H9 (cell line): ENCODE measurements at places on chromosomes 12 and 14.

DNA sequence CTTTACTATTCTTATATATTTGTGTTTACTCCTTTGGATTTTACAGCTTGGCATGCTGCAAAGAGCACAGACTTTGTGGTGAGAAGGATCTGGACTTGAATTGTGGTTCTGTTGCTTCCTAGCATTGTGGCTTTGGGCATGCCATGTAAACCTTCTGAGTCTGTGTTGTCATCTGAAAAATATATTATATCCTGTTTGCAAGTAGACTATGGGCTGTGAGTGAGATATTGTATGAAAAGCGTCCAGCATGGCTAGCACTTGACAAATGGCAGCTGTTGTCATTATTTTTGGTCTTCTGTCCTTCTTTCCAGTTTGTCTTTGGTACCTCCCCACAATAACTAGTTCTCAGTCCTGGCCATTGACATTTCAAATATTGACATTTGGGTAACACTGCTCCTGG is 61.8 kb upstream of the DACT1 start:
- no peaks in the 10 kb centered on the region for H3K36me3 ChIP-seq
- peaks cover 2% of the 10 kb centered on the region; the same call in 1 of the 2 replicates for H3K4me1 ChIP-seq
- no peaks in the 10 kb centered on the region for H3K27me3 ChIP-seq
- no peak overlapping the region for H3K4me3 ChIP-seq

DNA sequence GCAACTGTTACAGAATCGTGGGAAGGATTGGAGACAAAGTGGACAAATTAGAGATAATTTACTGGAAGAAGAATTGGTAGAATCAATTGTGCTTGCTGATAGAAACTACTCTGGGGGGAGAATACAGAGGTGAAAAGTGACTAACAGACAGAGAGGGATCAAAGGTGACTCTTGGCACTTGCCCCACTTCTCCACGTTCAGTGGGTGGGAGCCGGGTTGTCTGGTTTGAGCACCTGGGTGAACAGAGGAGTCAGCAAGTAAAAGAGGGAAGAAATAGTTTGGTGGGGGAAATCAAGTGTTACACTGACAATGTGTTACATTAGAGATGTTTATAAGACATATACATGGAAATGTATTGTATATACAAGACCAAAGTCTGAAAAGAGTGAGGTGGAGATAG is 69.1 kb downstream of the PPP2R5E start:
- no peaks in the 10 kb centered on the region for H3K27me3 ChIP-seq
- no peak for DNase-seq
- no peaks in the 10 kb centered on the region; the same call in 1 of the 2 replicates for H3K36me3 ChIP-seq
- H3K27ac ChIP-seq = no peak overlapping the region
- H3K4me1 ChIP-seq = peaks cover 6% of the 10 kb centered on the region
- no peak overlapping the region for H3K4me3 ChIP-seq

DNA sequence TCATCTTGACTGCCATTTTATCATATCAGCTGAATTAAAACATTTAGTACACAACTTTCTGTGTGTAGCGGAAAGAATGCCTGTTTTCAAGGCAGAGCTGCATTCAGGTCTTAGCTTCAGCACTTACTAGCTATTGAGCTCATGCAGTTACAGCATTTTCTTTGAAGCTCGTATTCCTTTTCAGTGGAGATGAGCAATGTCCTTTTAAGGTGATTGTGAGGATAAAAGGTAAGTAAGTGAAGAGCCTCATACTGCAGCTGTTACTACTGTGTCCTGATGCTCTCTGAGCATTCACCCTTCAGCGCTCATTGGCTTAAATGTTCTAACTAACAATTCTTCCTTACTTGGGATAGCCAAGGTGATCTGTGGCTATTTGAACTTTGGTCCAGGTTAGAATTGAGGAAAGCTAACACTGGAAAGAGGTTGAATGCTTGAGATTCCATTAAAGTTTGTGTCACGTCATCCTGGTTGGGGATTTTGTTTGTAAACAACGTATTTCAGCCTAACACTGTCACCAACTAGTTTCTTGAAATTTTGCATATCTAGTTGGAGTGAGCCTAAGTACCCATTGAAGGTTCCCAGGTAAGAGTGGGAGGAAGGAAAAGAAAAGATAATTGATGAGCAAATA is 71.4 kb downstream of the PAPOLA start:
- peaks cover 2% of the 10 kb centered on the region; the same call in 2 of the 3 replicates for H3K36me3 ChIP-seq
- DNase-seq = no peak
- H3K27me3 ChIP-seq = no peaks in the 10 kb centered on the region
- H3K4me1 ChIP-seq = peaks cover 6% of the 10 kb centered on the region; the same call in 1 of the 2 replicates
- H3K27ac ChIP-seq = peak overlapping the region; percentile 10

DNA sequence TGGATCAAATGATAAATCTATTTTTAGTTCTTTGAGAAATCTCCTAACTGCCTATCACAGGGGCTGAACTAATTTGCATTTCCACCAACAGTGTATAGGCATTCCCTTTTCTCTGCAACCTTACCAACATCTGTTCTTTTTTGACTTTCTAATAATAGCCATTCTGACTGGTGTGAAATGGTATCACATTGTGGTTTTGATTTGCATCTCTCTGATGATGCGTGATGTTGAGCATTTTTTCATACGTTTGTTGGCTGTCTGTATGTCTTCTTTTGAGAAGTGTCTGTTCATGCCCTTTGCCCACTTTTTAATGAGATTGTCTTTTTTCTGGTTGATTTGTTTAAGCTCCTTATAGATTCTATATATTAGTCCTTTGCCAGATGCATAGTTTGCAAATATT is 67.1 kb downstream of the IFNG-AS1 start:
- no peak overlapping the region for H3K4me3 ChIP-seq
- H3K27ac ChIP-seq = no peak overlapping the region
- DNase-seq = no peak
- H3K4me1 ChIP-seq = no peaks in the 10 kb centered on the region
- peaks cover 8% of the 10 kb centered on the region; the same call in 2 of the 3 replicates for H3K36me3 ChIP-seq

DNA sequence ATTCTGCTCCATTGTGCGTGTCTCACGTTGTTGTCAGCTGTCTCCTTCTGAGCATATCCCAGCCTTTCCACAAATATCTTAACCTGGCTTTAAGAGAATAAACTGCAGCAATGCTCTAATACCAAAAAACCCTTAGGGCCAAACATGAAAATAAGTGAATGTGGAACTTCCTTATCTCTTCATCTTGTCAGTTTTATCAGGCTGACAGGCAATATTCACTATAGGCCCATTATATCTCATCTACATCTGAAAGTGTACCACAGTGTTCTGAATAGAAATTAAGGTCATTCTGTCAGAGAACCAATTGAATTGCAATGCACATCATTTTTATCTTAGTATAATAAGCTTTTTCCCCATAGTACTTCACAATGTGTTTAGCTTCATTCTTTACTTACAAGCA is 933.1 kb upstream of the FBXO33 start:
- H3K4me3 ChIP-seq = no peak overlapping the region
- no peak for DNase-seq
- no peaks in the 10 kb centered on the region for H3K4me1 ChIP-seq
- H3K27me3 ChIP-seq = no peaks in the 10 kb centered on the region
- peaks cover 3% of the 10 kb centered on the region for H3K36me3 ChIP-seq
- H3K27ac ChIP-seq = no peak overlapping the region

GRCh38 chr14:65110525-65110924 is 8.2 kb upstream of the MAX start:
- peak; percentile 71 for DNase-seq
- H3K4me1 ChIP-seq = no peaks in the 10 kb centered on the region
- H3K4me3 ChIP-seq = no peak overlapping the region
- no peaks in the 10 kb centered on the region for H3K36me3 ChIP-seq
- no peak overlapping the region for H3K27ac ChIP-seq

- no peaks in the 10 kb centered on the region for H3K36me3 ChIP-seq
- no peaks in the 10 kb centered on the region for H3K27me3 ChIP-seq
- no peak for DNase-seq
- no peak overlapping the region for H3K27ac ChIP-seq
- H3K4me1 ChIP-seq = no peaks in the 10 kb centered on the region
- no peak overlapping the region for H3K4me3 ChIP-seq
Observed at GRCh38 chr12:21823581-21823980, 49.1 kb upstream of the KCNJ8 start.

DNA sequence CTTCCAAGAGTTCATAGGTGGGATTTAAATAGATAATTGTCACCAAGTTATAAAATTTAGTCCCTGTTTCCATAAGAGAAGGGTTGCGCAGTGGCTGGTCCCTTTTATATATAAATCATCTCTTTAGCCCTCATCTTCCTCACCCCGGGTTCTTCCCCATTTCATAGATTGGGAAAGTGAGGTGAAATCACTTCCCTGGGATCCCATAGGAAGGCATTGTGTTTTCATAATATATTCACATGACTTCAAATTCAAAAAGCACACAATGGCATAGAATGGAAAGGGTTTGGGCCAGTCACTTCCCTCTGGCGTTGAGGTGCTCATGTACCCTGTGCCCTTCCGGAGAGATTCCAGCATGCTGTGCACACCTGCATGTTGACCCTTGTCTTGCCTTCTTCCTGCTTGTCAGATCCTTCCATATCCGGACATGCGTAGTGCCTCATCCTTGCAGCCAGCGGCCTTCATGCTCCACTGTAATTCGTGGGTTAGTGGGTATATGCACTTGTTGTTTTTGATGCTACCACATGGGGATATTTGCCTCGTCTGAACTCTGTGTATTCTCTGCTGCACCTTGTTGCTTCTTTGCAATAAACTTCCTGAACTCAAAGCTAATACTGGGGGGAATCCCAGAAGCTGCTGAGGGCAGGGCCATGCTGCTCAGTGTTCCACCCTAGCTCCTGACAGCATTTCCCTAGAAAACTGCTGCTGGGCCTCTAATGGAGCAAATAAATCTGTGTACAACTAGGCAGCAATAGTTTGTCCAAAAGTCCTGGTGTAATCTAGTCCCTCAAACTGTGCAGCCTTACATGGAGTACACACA is 59.6 kb downstream of the ANAPC7 start:
- H3K36me3 ChIP-seq = peaks cover 79% of the 10 kb centered on the region; the same call in 2 of the 3 replicates
- H3K27ac ChIP-seq = no peak overlapping the region
- H3K4me1 ChIP-seq = no peaks in the 10 kb centered on the region
- no peak overlapping the region for H3K4me3 ChIP-seq
- no peaks in the 10 kb centered on the region for H3K27me3 ChIP-seq

DNA sequence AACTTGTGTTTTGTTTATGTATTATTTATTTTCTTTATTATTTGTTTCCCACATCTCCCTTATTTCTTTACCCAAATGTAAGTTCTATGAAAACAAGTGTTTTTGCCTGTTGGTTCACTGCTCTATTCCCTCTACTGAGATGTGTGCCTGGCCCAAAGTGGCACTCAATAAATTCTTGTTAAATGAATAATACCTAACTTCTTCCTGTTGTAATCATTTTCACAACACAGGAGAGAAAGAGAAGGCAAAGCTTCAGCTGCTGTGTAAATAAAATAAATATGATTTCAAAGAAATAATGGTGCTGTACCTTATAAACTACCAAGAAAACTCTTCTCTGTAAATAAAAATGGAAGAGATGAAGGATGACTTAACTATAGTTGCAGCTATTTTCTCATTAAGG is 116.2 kb downstream of the TRHDE start:
- no peaks in the 10 kb centered on the region for H3K27me3 ChIP-seq
- H3K27ac ChIP-seq = no peak overlapping the region
- H3K4me3 ChIP-seq = no peak overlapping the region
